Glomerular endothelial cell (primary cell): ENCODE measurements at places on chromosomes 2 and 18. TPM values are rescaled to one million over a fixed set of nuclear protein-coding genes. Genes with fewer than 3 reads are reported as not detected.

Gene SKOR2
- total RNA-seq, result not detected in 2 replicates

Gene KRTCAP3
- total RNA-seq, result not detected in 2 replicates

Gene CHRNG
- total RNA-seq, result not detected in 2 replicates

DNA sequence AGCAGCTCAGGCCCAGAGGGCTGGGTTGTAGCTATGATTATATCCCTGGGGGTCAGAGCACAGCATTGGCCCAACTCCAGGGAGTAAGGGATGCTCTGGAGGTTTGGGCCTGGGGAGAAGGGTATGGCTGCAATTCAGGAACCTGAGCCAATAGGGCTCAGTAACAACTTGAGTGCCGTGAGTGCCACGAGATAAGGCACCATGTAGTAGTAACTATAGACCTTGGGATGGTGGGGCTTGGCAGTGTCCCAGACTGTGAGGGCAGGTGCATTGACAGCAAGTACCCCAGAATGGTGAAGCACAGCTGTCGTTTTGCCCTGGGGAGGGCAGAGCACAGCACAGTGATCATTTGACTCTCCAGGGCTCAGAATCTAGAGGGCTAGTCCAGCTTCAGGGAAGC, 45.1 kb upstream of the ZNF396 start:
- no peak for DNase-seq

DNA sequence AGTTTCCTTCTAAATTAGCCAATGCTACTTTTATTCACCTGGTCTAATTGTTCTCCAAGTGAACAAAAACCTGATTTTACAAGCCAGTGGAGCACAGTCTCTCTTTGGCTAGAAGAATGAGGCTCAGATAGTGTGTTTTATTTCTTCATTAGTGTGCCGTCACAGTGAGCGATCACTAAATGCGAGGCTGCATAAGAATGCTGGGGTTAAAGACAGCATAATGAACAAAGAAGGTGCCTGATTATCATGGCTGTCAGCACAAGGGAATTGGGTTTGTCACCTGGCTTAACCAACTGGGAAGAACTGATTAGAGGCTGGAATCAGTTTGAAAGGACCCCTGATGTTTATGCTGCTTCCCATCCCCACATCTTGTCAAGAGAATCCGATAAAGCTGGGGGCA, 76.4 kb downstream of the EPHA4 start:
- no peak for DNase-seq

- DNase-seq, result no peak
These were observed 48.9 kb downstream of the BMPR2 start for GRCh38 chr2:202425036-202425435.

DNA sequence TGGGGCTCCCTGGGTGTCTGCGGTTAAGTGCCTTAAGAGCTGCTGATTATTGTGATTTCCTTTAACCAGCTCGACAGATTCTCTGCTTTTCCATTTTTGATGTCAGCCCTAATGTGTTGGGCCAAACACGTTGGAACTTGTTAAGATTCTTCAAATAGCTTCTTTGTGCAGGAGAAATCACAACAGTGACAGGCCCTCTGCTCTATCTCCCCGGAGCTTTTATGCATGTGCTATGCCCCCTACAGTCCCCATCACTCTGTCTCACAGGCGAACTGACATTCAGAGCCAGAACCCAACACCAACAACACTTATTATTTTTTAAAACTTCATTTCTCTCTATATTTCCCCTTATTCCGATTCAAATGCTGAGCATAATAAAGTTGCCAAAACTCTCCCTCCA, 371.7 kb upstream of the CELF4 start:
- no peak for DNase-seq
